NCI-H1048 (cell line): ENCODE measurements at places on chromosomes 2 and 18.

DNA sequence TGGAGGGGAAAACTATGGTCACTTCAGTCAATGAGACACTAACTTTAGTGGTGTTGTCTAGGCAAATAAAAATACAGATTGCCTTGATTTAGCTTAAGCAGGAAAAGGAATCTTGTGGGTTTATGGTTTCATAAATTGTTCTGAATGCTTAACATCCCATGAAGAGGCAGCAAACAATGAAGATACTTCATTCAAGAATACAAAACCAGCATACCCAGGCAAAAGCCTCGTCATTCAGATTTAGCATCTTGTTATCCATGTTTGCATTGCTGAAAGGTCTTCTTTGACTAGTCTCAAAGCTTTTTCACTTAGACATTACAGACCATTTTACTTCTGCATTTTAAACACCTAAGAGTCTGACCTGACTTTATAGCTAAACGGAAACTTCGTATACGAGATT is 272.7 kb upstream of the FSHR start:
- DNase-seq, result no peak

GRCh38 chr2:106160786-106161261 is 33.3 kb downstream of the UXS1 start:
- no peak for DNase-seq

DNA sequence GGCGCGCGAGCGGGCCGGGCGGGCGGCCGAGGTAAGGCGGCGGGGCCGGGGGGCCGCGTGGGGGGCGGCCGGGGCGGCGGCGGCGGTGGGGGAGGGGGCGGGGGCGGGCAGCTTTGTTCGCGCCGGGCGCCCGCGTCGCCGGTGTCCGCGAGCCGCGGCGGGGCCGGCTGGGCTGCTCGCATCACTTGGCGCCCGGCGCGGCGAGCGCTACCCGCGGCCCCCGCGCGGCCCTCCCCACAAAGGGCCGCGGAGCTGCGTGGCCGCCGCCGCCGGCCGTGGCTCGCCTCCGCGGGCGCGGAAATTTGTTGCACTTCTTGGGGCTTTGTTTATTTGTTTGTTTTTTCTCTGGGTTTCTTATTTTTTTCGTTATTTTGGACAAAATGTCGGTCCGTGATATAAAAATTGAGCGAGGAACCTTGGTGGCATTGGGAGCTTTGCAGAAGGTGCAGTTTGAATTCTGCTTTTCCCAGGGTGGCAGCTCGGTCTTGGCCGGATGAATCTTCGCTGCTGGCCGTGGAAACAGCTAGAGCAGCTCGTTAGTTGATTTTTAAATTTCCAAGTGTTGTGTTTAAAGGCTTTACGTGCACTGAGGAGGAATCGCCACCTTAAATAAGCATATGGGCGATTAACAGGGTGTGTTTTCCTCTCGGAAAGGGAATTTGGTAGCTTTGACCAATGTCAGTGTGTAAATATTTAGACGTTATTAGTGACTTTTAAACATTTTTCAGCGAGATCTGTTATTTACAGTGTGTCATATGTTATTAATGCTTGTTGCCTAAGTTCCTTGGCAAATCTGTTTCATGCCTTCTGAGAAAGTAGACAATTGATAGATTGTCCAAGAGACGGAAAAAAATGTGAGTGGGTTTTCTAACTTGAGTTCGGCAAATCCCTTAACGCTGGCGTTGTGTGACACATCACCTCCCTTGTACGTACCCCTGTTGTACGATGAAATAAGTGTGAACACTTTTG is 822 bp downstream of the UBE2E3 start:
- DNase-seq, result no peak

GRCh38 chr2:193382583-193382982 is 1187.8 kb upstream of the TMEFF2 start:
- DNase-seq, result no peak
